Globus pallidus (tissue), 1 donor: ENCODE measurements at places on chromosomes 1 and 21.

DNA sequence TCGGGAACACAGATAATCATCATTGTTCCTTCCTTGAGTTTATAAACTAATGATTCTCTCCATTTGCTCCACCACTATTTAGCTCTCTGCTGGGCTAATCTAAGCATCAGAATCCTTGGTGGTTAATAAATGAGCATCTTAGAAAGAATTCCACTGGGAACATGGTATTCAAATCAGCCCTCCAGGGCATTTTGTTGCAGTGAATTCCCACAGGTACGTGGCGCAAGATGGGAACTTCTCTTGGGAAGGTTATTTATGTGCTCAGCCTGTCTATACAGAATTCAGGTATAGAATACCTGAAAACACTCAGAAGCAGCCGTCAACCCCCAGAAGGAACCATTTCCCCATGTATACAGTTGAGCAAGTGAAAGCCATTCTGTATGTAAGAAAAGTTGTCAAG, 131.5 kb downstream of the NTNG1 start:
- DNase-seq = no peak

- DNase-seq = peak; percentile 28
Measured at GRCh38 chr1:113659556-113659955, 99.7 kb downstream of the PHTF1 start.

- no peak for DNase-seq
Measured at GRCh38 chr1:205317311-205317917, 4.1 kb downstream of the NUAK2 start.

GRCh38 chr1:35844826-35845225, 37.0 kb downstream of the AGO4 start:
- peak; percentile 66 for DNase-seq

DNA sequence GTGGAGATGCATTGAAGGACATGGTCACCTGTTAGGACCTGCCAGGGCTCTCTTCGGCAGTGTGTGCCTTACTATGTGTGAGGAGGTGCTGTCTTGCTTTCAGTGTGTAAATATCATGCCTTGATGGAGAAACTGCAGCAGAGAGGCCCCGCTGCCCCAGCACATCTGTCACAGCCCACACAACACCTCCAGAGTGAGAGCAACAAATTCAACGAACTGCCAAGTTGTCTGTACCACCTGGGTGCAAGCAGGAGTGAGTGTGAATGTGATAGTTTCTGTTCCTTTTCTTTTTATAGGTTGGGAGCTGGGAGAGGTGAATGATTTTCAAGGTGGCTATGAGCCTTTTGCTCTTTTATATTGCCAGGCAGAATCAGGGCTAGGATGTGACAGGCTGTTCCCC, 114.6 kb upstream of the KIAA0040 start:
- no peak for DNase-seq

- DNase-seq = peak; percentile 41
Measured at GRCh38 chr1:113783254-113784103, 24.2 kb upstream of the PHTF1 start.

- no peak for DNase-seq
Measured at GRCh38 chr1:236151739-236152424, 9.5 kb downstream of the GPR137B start.

DNA sequence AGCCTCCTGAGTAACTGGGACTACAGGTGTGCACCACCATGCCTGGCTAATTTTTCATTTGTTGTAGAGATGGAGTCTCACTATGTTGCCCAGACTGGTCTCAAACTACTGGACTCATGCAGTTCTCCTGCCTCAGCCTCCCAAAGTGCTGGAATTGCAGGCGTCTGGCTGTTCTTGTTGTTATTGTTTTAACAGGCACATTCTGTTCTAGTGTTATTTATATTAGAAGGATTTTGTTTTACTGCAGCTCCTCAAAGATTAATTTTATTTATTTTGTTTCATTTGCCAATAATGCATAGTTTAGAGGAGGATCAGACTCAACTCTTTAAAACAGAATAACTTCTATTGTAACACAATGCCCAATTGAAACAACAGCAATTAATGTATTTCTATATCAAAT, 35.5 kb downstream of the RGS2 start:
- no peak for DNase-seq

DNA sequence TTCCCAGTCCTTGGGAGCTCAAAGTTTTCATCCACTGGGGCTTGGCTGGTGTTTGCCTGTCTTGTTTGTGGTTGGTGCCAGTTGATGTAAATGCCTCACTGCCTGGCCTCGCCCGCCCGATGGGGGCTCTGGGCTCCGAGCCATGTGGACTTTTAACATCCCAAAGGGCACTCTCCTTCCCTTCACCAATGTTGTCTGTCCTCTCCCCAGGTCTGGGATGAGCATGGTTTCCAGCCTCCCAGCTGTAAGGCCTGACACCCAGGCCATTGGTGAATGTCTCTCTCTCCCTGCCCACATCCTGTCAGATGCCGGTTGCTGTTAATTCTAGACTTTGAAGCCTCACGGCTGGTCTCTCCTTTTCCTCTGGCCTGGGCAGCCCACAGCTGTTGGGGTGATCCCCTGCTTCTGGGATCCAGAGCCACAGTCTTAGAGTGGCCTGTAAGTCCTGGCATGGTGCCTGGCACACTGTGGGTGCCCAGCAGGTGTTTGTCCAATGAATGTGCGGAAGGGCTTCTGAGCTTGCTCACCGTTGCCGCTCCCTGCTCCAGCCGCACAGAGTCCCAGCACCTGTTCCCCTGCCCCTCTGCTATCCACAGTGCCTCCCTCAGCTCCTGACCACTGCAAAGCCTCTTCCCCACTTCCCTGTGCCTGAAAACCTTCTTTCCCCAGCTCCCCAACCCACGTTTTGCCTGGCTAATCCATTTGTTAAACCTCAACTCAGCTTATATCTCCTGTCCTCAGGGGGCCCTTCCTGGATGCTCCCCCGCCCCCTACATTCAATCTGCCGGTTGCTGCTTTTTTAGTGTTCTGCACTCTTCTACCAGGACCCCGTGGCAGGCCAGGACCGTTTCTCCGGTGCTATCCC, 3.3 kb upstream of the C1orf174 start:
- no peak for DNase-seq

DNA sequence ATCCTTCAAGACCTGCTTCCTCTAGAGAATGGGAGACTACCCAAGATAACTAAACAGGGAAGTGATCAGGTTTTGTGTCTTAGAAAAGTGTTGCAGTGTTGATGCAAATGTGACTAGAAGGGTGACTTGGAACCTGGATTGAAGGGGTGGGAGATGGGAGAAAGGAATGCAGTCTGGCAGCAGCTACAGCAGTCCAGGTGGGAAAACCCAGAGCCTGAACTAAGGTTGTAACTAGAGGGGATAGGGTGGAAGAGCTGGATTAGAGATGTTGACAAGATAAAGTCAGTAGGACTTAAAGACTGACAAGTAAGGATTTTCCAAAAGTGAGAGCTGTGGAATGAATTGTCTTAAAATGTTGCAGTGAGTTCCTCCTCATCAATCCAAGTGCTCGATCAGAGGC, 7.1 kb upstream of the SHISA4 start:
- DNase-seq = no peak

GRCh38 chr1:8943498-8944405, 1.9 kb upstream of the CA6 start:
- no peak for DNase-seq

- DNase-seq = no peak
Measured at GRCh38 chr21:43755820-43756594, 20.1 kb downstream of the CSTB start.

- no peak for DNase-seq
Measured at GRCh38 chr1:212691561-212692071, 8.0 kb downstream of the BATF3 start.

DNA sequence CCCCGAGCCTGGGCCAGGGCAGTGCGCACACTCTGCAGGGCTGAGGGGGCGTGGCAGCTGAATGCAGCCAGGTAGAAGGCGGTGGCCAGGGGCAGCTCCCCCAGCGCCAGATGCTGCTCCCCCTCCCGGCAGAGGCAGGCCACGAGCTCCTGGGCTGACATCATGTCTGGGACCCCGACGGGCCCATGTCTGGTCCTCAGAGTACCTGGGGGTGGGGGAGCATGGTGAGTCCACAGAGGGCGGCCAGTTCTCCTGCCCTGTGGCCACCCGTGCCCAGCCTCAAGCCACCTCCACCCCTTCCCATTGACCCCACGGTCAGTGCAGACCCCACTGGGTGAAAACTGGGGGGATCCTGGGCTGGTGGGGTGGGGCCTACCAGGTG, 838 bp downstream of the TTC34 start:
- no peak for DNase-seq

- DNase-seq = no peak
Measured at GRCh38 chr21:36754241-36754898, 55.5 kb downstream of the SIM2 start.

DNA sequence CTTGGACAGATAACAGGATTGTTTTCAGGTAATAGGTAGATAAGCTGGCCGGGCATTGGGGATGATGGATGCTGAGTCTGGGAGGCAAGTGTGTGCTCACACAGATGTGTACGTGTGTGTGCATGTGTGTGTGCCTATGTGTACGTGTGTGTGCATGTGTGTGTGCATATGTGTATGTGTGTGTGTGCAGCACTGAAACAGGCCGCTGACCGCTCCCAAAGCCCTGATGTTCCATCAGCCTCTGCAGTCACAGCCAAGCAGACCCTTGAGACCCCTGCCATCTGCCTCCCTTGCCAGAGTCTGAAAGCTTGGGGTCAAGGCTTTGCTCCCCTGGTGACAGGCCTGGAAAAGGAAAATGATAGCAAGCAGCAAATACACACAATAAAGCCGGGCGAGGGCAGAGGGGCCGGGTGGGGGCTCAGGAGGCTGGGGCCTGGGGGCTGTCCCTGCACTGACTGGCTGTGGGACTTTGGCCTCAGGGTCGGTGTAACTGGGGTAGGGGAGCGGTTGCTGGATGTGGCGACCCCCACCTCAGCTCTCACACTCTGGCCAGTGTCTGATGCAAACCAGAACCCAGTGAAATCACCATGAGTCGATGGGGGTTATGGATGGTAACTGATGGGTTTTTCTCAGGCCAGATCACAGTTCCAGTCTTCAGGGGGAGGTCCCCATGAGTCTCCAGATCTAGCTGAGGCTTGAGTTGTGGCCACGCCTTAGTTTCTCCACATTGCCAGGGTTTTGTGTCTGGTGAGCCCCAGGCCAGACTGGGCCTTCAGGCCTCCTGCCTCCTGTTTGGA, 9.2 kb upstream of the TNFRSF8 start:
- no peak for DNase-seq

- DNase-seq = no peak
Measured at GRCh38 chr1:22628698-22629444, 7.6 kb upstream of the C1QA start.

DNA sequence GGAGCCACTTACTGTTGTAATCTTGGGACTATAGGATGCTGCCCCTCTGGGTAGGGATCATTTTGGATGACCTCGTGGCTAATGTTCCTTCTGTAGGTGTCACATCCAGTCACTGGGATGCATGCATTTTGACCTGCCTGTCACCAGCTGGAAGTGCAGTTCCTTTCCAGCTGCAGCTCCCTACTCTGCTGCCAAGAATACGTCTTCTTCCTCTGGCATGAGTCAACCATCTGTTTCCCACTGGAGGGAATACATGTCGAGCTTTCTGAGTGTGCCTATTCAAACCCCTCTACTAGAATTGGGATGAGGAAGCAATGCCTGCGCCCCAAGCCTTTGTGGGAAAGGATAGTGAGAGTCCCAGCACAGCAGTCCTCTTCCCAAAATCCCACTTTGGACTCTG, 415.5 kb upstream of the ADAMTS5 start:
- no peak for DNase-seq

DNA sequence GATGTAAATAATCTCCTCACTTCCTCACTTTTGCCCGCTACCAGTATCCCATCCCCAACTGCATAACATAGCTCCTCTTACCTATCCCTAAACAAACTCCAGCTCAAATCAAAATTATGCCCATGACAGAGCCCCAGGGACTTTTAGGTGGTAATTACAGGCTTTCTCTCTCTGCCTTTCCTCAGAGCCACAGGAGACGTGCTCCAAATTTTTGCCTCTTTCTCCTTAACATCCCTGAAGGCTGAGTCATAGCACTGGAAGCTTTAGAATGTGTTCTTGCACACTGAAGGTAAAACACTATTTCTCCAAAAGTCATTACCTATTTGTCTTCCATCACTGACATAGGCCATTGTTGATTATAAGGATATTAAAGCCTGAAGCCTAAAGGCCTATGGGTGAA, 263.5 kb upstream of the PLD5 start:
- no peak for DNase-seq

GRCh38 chr1:117568999-117569398, 36.8 kb upstream of the TENT5C start:
- no peak for DNase-seq

DNA sequence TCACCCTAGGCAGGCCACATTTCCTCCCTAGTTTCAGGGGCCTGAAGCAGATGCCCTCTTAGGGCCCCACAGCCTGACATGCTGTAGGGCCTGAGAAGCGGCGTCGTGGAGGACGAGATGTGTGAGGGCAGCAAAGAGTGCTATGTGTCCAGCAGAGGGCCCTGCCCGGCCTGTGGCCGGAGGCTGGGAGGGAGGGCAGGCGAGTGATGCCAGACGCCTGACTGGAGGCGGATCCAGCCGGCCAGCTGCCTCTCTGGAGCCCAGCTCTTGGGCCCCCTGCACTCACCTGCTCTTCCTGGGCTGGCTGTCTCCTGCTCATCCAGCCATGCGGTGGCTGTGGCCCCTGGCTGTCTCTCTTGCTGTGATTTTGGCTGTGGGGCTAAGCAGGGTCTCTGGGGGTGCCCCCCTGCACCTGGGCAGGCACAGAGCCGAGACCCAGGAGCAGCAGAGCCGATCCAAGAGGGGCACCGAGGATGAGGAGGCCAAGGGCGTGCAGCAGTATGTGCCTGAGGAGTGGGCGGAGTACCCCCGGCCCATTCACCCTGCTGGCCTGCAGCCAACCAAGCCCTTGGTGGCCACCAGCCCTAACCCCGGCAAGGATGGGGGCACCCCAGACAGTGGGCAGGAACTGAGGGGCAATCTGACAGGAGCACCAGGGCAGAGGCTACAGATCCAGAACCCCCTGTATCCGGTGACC, at the start of gene GPR37L1:
GPR37L1 (plus strand) TSS at position 279 of the 697 bp plus-strand sequence; CDS start at position 326, 47 bp downstream.
- DNase-seq = peak; percentile 95
